ENCODE measurements at places on chromosomes 4 and X.
A peak's percentile ranks its signal among the peaks of the same experiment; 100 is the strongest.

GRCh38 chrX:10932842-10933440 lies 178.2 kb upstream of the HCCS start:
- DNase-seq = no peak

- DNase-seq = no peak
Measured at GRCh38 chr4:117533501-117533900, 448.1 kb upstream of the TRAM1L1 start.

DNA sequence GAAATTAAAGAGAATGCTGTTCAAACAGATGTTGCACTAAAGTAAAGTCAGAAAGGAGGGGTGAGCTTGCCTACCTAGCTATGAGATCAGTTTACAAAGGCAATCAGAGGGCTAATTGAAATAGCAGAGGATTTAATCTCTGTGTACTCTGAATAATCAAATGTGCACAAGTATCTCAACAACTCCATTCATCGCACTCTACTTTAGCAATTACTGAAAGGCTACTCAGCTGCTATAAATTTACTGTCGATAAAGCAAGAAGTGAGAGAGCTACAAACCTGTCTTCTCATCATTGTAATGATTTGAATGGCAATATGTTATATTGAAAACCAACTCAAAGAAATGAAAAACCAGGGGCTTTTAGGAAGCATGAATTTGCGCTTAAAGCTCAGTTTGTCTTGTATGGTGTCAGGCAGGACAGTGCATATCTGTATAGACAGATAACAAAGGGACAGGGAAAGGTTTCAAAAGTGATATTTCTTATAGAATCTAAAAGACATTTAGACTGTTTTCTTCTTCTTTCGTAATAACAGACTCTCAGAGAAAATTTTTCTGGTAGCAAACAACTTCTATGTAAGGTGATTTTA lies 34.8 kb downstream of the GC start:
- DNase-seq = no peak

DNA sequence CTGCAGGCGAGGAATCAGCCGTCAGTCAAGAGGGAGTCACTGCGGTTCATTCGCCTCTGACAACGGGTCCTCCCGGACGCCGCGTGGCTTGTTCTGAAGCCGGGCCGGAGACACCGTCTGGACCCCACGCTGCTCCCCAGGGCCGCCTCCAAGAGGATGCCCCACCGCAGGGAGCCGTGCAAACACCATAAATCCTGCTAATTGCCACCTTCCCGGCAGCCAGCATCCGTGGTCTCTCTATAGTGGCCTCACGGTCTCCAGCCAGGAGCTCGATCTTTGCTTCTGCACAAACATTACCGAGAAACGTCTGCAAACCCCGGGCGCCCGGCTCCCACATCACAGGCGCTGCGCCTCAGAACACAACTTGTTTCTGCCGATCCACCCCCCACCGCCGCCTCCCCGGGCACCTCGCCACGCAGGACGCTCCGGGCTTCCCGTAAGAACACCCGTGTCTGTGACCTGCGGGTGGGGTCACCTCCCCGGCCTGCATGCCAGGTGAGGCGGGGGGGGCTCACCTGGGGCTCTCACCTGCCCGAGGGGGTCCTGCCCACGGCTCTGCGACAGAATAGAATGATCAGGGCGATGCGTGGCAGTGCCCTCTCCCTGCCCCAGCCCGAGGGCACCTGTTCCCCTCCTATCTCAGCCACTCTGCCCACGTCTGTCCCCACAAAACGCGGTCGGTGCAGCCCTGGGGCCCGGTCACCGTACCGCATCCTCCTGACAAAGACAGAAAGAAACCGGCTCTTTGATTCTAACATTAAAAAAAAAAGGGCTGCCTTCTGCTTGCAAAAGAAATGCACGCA lies 32.4 kb upstream of the PPP2R3B start:
- DNase-seq = no peak

DNA sequence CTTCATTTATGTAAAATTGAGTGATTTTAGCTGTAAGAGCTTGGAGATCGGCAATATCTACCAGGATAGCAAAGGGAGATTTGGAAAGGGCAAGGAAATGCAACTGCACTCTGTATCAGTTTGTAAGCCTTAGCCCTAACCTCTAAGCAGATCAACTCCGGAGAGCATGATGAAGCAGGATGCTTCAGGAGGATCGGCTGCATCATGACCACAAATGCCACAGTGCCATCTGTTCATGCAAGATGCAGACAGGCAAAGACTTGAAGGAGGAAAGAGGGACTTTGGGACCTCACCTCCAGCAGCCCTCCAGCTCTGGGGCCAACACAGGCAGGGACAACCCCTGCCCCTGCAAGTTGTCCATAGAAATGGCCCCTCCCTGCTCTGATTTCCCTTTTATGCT lies 377.6 kb upstream of the GATB start:
- no peak for DNase-seq

DNA sequence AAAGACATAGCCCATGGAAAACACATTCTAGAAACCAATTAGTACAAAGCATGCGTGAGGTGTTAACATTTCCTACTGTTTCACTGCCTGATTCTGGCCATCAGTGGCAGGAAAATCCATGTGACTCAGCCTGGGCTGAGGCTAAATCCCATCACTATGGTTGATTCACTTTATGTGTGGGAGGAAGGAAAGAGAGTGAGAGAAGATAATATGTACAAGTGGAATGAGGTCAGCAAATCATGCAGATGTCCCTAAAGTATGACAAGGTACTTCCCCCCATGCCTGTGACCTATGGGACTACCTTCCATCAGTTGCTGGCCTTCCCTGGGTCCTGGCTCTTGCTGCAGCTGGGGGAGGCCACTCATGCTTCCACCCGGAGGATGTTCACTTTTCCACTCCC lies 64.2 kb upstream of the MAP3K15 start:
- no peak for DNase-seq

GRCh38 chrX:97045470-97045869 lies 161.8 kb downstream of the RPA4 start:
- DNase-seq = no peak

DNA sequence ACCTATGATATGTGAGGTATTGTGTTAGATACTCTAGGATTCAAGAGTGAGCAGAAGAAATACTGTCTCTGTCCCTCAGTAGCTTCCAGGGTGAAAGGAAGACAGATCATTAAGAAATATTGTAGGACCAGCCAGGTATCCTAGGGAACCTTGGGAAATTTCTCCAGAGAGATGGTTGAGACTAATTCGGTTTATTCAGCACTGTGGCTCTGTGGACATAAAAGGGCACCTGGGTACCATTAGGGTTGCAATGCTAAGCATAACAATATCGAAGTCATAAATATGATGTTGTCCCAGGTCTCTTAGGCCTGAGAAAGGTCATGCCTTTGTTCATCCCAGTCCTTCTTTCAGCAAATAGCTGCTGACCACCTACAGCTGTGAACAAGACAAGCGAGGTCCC lies 61.0 kb downstream of the FAM114A1 start:
- DNase-seq = no peak

GRCh38 chr4:15003891-15004738 lies 1.8 kb downstream of the CPEB2 start:
- peak; percentile 37 for DNase-seq

Data from hypothalamus (tissue), 51 donors.